ENCODE measurements at places on chromosomes 12 and 14. TPM values are rescaled to one million over a fixed set of nuclear protein-coding genes. Genes with fewer than 3 reads are reported as not detected.

GRCh38 chr14:83689265-83689664, 1840.7 kb upstream of the FLRT2 start:
- H3K4me1 ChIP-seq: no peaks in the 10 kb centered on the region
- H3K27ac ChIP-seq: no peak overlapping the region
- H3K27me3 ChIP-seq: no peaks in the 10 kb centered on the region
- no peak overlapping the region for H3K4me3 ChIP-seq

DNA sequence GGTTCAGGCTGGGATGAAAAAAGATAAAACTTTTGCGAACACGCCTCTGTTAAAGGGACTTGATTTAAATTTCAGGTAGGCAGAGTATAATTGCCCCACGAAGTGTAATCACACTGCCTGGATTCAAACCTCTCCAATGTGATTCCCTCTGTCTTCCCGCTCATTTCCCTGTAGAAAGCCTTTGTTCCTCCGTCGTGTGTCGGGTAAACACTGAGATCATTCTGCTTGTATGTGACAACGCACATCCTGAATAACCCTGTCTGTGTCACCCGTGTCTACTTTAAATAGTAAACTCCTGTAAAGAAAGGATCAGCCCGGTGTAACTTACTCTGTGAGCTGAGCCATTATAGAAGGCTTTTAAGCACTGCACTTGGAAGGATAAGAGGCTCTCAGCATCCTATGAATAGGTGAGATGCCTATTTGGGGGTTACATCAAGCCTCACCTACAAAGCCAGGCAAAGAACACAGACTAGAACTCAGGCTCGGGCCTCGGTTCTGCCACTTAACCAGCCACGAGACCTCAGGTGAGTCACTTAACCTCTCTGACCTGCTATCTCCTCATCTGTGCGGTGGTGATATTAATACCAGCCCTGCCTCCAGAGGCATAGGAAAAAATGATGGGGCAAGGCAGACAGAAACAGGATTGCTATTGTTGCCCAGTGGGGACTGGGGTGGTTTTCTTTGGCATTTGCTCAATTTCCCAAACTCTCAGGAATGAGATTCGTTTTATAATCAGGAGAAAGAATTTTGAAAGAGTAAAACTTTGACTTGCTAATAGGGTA, 74.2 kb downstream of the RBM19 start:
- no peaks in the 10 kb centered on the region for H3K27me3 ChIP-seq
- DNase-seq: no peak
- no peak overlapping the region for H3K27ac ChIP-seq
- no peak overlapping the region for H3K4me3 ChIP-seq
- peaks cover 3% of the 10 kb centered on the region for H3K36me3 ChIP-seq

DNA sequence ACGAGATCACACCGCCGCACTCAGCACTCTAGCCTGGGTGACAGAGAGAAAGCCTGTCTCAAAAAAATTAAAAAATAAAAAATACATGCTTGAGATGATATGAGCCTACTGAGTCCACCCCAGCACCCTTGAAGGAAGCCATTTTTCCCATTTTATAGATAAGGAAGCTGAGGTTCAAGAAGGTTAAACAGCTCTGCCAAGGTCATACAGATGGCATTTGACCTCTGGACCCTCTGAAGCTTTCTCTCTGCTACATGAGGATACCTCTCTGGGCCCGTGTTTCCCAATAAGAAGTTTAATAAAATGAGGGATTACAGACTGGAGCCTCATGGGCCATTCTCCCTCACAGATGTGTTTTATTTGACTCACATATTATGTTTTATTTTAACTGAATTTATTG, 53.9 kb upstream of the PNMA1 start:
- no peak overlapping the region for H3K27ac ChIP-seq
- H3K4me1 ChIP-seq: peaks cover 27% of the 10 kb centered on the region
- no peak overlapping the region for H3K4me3 ChIP-seq
- no peak for DNase-seq

DNA sequence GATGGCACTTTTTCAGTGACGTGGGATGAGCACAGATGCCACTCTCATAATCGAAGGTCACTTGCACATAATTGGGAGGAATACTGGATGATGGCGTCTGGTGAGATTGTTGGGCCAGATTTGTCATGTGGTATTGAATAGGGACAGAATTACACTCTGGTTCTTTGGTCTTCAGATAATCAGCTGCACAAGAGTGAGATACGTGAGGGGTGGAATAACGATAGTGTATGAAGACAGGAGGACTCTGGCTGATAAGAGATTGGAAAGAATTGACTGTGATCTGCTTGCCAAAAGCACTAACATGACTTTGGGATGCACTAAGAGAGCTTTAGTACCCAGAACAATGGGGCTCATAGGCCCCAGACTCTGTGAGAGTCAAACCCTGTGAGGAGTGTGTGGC, 7.0 kb upstream of the RABGGTA start:
- no peaks in the 10 kb centered on the region for H3K27me3 ChIP-seq
- no peak overlapping the region for H3K27ac ChIP-seq
- H3K4me3 ChIP-seq: no peak overlapping the region
- no peaks in the 10 kb centered on the region for H3K4me1 ChIP-seq
- H3K36me3 ChIP-seq: no peaks in the 10 kb centered on the region

GRCh38 chr12:8076366-8076765, 5.7 kb upstream of the NECAP1 start:
- H3K4me1 ChIP-seq: peaks cover 3% of the 10 kb centered on the region
- no peak for DNase-seq
- H3K4me3 ChIP-seq: no peak overlapping the region
- H3K27ac ChIP-seq: no peak overlapping the region

DNA sequence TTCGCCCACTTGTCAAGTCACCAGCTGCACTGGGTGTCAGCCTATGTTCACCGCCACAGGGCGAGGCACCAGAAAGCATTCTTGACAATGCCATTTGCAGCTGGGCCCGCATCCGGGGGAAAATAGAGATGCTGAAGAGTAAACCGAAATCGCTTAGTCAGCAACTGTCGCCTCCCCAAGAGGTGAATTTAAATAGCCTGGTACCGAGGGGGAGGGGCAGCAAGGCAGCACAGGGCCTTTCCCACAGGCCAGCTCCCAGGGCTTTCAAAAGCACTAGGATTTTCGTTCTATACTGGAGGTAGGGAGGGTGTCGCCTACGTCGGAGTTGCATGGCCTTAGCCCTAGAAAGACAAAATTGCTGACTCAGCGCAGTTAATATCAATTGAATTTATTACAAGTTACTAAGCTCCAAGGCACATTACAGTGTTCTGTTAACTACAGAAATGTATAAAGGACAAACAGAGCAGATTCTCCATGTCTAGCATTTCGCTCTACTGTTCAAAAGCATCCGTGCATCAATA, 4.3 kb downstream of the IRF2BPL start:
- peaks cover 20% of the 10 kb centered on the region for H3K36me3 ChIP-seq
- H3K27ac ChIP-seq: peak overlapping the region; percentile 75
- H3K4me1 ChIP-seq: peaks cover 46% of the 10 kb centered on the region
- no peaks in the 10 kb centered on the region for H3K27me3 ChIP-seq
- peak; percentile 79 for DNase-seq

The FAM186B gene
- 0.10 TPM for total RNA-seq

The LRTM2 gene
- 3.2 TPM for total RNA-seq

The AGAP2 gene
- 27.5 TPM for total RNA-seq

Measured in spinal cord (tissue), 10 donors.